ENCODE measurements at places on chromosomes 3 and 15. TPM values are rescaled to one million over a fixed set of nuclear protein-coding genes. Genes with fewer than 3 reads are reported as not detected.

EOMES gene
- not detected for total RNA-seq

PLXNB1 gene
- 30.0 TPM for total RNA-seq

MEX3B gene
- total RNA-seq, result 3.5 TPM

ITIH1 gene
- not detected for total RNA-seq

RGMA gene
- 6.1 TPM for total RNA-seq

TMEM45A gene
- total RNA-seq, result 13.7 TPM

HOMER2 gene
- 1.5 TPM for total RNA-seq

GABRR3 gene
- total RNA-seq, result not detected

SLC22A13 gene
- 0.45 TPM for total RNA-seq

GOLGA8G gene
- not detected for total RNA-seq

CCDC54 gene
- total RNA-seq, result not detected

TRAIP gene
- 1.3 TPM for total RNA-seq

NUP210 gene
- 0.33 TPM for total RNA-seq

CCDC12 gene
- 21.6 TPM for total RNA-seq

FNDC3B gene
- 53.0 TPM for total RNA-seq

PTH1R gene
- total RNA-seq, result not detected

GPR176 gene
- 49.7 TPM for total RNA-seq

ISG20 gene
- total RNA-seq, result 1.9 TPM

CMTM6 gene
- 43.1 TPM for total RNA-seq

PRR23C gene
- total RNA-seq, result not detected

ZSCAN2 gene
- 25.5 TPM for total RNA-seq

NMNAT3 gene
- 1.8 TPM for total RNA-seq

SLC22A14 gene
- total RNA-seq, result not detected

SHC4 gene
- total RNA-seq, result 2.2 TPM

ITPR1 gene
- total RNA-seq, result 8.9 TPM

ADAMTS7 gene
- total RNA-seq, result 7.5 TPM

RTP4 gene
- 2.8 TPM for total RNA-seq

CYP8B1 gene
- not detected for total RNA-seq

AGBL1 gene
- not detected for total RNA-seq

CASR gene
- not detected for total RNA-seq

CPNE9 gene
- total RNA-seq, result not detected

CPA3 gene
- total RNA-seq, result 0.18 TPM

PAQR5 gene
- total RNA-seq, result not detected

Data from fibroblast of the aortic adventitia (primary cell).